NCI-H1417 treated with DMSO at 0.1 percent for 48 hours (cell line): ENCODE measurements at places on chromosomes 5 and 9.

DNA sequence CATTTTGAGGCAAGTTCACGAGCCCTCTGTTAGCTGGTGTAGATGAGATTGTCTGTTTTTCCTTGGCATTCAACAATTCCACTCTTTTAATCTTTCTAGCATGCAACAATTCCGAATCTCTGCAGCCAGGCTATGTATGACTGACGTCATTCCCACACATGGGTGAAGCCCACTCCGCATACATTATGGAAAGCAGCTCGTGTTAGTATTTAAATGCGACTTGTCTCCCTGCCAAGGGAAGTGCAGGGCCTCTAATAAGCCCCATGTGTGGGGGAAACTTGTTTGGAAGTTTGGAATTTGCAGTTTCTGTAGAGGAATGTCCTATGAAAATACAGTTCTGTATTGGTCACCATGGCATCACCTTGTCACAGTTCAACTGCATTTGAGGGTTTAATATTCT, 146.0 kb upstream of the FBXL7 start:
- DNase-seq = no peak

DNA sequence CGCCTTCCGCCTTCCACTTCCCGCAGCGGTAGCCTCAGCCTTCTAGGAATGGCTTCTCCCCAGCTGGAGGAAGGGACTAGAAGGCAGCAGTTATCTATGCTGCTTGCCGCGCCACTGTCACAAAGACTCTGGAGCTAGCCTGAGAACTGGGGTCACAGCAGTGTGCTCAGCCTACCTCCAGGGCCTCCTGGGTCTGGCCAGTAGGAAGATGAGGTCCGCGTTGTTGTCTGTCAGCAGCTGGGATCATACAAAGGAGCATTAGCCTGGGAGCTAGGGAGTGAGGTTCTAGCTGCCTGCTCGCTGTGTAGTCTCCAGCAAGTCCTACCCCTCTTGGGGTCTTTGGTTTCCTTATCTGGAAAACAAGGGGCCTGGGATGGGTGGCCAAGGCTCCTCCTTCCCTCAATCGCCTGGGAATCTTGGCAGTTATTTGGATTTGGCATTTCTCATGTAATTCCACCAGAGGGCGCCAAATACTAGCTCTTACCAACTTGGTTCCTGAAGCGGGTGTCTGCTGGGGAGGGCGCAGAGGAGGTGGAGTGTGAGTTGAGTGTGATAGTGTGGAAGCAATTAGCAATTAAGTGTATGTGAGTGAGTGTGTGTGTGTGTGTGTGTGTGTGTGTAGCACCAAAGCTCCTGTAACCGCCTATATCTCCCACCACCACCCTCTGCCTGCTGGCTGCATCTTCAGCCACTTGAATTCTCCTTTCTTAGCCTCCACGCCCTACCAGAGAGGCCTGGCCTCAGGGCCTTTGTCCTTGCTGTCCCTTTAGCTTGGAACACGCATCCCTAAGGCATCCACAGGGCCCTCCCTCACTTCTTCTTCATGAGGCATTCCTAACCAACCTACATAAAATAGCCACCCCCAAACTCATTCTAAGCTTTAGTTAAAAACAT, 97.1 kb downstream of the ENTREP1 start:
- DNase-seq = peak; percentile 52

GRCh38 chr9:99055384-99055783, 49.5 kb upstream of the TGFBR1 start:
- no peak for DNase-seq

- DNase-seq = no peak
Observed at GRCh38 chr5:168039566-168040248, 251.7 kb upstream of the WWC1 start.

GRCh38 chr5:132961887-132962286, 1.5 kb downstream of the AFF4 start:
- no peak for DNase-seq

DNA sequence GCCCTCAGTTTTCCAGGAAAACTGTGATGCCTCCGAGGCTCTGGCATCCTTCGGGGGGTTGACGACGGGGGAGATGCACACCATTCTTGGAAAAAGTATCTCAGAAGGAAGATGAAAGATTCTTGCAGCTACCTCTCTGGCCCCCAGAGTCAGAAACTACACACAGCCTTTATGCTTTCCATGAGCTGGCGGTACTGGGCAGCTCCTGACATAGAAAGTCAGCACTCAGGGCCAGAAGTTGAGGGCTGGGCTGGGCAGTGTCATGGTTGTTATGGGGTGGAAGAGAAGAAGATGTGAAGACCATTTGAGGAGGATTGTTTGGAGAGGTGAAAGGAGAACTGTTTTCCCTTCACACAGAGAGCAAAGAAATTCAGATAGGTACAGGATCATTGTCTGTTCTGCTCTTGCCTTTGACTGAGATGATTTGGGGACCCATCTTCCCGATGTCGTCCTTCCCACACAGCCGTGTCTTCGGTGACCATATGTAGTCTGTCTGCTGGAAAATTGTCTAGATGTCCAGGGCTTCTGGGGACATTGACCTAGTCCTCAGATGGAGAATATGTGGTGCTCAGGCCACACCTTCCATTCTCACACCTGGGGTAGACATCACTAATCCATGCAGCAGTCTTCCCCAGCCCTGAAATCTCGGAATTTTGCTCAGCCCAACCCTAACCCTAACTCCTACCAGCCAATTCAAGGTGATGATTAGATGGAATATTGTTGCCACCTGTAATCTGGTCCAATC, 237.1 kb downstream of the CACNA1B start:
- no peak for DNase-seq

- DNase-seq = no peak
Observed at GRCh38 chr9:69643098-69643497, 29.1 kb downstream of the APBA1 start.

- no peak for DNase-seq
Observed at GRCh38 chr5:75337366-75338021, 474 bp downstream of the HMGCR start.

DNA sequence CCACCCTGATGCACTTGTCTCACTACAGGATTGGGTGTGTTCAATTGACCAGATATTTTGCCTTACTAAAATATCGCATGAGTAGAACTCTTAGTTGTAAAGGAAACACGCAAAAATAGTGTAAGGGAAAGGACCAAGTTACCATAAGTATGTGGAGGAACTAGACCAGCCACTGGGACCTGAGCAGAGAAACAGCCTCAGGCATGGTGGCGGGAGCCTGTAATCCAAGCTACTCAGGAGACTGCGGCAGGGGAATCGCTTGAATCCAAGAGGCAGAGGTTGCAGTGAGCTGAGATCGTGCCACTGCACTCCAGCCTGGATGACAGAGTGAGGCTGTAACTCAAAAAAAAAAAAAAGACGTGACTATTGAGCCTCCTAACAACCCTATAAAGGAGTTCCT, 117.9 kb upstream of the SPATA31C2 start:
- DNase-seq = no peak

DNA sequence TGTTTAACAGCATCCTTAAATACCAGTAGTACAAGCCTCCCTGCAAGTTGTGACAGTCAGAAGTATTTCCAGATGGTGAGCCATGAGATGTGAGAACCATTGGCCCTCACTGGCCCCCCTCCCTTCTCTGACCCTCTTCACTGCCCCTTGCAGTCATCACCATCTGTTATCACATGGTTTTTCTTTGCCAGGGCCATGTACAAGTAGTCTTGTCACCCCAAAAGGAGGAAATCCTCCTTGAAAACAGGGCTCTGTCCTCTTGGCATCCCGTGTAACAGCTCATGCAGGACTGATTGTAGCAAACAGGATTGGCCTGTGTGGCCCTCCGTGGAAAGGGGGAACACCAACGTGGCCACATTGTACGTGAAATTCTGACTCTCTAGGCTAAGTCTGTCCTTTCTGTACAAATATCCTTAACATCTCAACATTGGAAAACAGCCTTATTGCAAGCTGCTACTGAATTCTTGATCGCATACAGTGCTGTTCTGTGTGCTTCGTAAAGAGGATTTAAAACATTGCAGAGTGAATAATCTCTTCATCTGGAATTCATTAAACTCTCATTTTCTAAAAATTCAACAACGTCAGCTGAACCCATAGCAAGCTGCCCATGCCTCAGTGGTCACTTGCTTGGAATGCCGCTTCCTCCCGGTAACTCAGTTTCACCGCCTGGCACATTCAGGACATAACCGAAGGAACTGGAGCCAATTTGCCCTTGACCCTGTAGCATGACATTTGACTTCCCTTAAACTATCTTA, 171.7 kb downstream of the ATPSCKMT start:
- DNase-seq = no peak

GRCh38 chr9:97524424-97524823, 23.0 kb downstream of the TMOD1 start:
- no peak for DNase-seq

DNA sequence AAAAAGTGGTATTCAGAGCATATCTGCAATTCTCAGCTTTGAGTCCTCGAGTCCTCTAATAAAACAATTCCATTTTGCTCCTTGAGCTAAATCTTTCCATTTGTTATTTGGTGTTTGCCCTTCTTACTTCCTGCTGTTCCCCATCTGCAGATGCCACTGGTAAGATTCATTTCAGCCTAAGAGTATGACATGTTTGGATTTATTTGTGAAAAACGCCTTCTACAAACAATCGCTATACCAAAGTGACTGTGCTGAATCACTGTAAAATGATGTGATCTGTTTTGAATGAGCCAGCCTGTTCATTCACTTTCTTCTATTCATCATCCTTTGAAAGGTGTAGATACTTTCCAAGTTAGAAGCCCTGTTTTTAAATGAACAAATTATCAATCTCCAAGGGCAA, 27.7 kb downstream of the KCTD16 start:
- DNase-seq = no peak

DNA sequence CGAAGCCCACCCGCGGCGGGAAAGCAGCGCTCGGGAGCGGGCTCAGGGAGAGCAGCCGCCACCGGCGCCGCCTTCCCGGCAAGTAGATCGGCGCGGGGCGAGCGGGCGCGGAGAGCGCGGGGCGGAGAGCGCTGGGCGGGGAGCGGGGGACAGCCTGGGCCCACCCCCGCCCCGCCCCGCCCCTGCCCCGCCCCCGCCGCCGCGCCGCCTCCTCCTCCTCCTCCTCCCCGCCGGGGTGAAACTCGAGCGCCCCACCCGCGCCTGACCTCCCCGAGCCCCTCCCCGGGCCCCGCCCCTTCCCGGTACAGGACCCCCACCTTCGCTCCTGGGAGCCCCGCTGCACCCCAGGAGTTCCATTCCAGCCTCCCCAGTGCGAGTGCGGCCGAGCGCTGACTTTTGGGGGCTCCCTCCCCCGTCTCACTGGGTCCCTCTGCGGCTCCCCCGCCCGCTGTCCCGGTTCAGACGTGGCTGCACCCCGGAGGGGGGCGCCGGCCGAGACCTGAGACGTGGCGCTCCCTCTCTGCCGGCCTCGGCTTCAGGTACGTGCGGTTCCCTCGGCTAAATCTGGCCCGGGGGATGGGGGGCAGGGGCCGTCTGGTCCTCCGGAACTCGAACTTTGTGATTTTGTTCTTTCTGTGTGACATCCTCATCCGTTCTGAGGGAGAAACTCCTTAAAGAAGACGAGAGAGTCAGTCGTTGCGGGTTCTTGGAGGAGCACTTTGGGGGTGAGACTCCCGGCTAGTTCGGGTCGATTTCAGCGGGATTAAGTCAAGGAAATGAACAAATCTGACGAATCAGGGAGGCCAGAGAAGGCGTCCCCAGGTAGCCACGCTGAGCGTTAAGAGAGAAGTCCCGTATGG, at the start of gene SEMA5A:
Gene SEMA5A (minus strand): TSS at position 84 of the 860 bp plus-strand sequence. CDS start 166,129 bp downstream, outside the sequence.
- DNase-seq = no peak

- DNase-seq = no peak
Observed at GRCh38 chr9:32926911-32927310, 74.5 kb downstream of the APTX start.
